Thyroid gland (tissue), 4 donors: ENCODE measurements at places on chromosomes 5 and 9. TPM values are rescaled to one million over a fixed set of nuclear protein-coding genes. Genes with fewer than 3 reads are reported as not detected.

DNA sequence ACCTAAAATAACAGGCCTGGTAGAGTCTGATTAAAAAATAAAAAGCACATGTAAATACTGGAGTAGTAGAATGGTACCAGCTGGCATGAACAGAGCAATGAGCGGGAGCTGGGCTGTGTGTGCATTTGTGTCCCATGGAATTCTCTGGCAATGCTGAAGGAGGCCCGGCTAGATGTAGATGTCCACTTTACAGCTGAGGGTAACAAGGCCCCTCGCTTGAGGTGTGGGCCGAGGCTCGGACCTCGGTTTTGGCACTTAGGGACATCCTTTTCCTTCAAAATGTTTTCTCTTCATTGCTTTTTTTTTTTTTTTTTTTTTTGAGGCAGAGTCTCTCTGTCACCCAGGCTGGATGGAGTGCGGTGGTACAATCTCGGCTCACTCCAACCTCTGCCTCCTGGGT, 1.5 kb upstream of the FGD3 start:
- no peaks in the 10 kb centered on the region for H3K4me1 ChIP-seq
- no peaks in the 10 kb centered on the region for H3K27me3 ChIP-seq
- no peaks in the 10 kb centered on the region for H3K36me3 ChIP-seq
- no peak overlapping the region for H3K4me3 ChIP-seq
- no peak for DNase-seq
- H3K27ac ChIP-seq: no peak overlapping the region

GRCh38 chr5:165627548-165628170, 2122.2 kb downstream of the MAT2B start:
- no peaks in the 10 kb centered on the region for H3K4me1 ChIP-seq
- no peaks in the 10 kb centered on the region for H3K36me3 ChIP-seq
- no peak overlapping the region for H3K4me3 ChIP-seq
- H3K27me3 ChIP-seq: no peaks in the 10 kb centered on the region

GRCh38 chr5:60672693-60673264, 27.2 kb downstream of the DEPDC1B start:
- no peak for DNase-seq
- no peak overlapping the region for H3K27ac ChIP-seq
- no peaks in the 10 kb centered on the region for H3K36me3 ChIP-seq
- no peaks in the 10 kb centered on the region for H3K4me1 ChIP-seq
- H3K27me3 ChIP-seq: no peaks in the 10 kb centered on the region
- no peak overlapping the region for H3K4me3 ChIP-seq

DNA sequence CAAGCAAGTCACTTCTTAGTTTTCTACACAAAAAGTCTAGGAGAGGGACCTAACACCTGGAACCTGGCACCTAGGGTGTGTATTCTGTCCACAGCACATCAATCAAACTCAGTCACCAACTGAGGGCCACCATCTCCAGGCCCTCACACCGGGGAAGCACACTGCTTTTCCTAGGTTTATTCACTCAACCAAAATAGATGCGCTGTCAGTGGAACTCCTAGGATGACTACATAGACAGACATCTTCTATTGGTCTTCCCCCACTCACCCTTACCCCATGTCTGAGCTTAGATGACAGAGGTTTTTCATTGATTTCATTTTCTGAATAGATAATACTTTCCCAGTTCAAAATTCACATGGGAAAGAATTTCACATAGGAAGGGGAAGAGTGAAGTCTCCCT, 59.2 kb downstream of the RNF130 start:
- H3K4me1 ChIP-seq: no peaks in the 10 kb centered on the region
- H3K36me3 ChIP-seq: peaks cover 6% of the 10 kb centered on the region
- no peak for DNase-seq
- H3K27ac ChIP-seq: no peak overlapping the region
- H3K27me3 ChIP-seq: no peaks in the 10 kb centered on the region
- no peak overlapping the region for H3K4me3 ChIP-seq

GRCh38 chr9:127886401-127886972, 9.0 kb upstream of the AK1 start:
- no peak for DNase-seq
- peaks cover 22% of the 10 kb centered on the region for H3K4me1 ChIP-seq
- no peaks in the 10 kb centered on the region for H3K27me3 ChIP-seq
- H3K4me3 ChIP-seq: no peak overlapping the region
- peaks cover 20% of the 10 kb centered on the region for H3K36me3 ChIP-seq
- no peak overlapping the region for H3K27ac ChIP-seq

DNA sequence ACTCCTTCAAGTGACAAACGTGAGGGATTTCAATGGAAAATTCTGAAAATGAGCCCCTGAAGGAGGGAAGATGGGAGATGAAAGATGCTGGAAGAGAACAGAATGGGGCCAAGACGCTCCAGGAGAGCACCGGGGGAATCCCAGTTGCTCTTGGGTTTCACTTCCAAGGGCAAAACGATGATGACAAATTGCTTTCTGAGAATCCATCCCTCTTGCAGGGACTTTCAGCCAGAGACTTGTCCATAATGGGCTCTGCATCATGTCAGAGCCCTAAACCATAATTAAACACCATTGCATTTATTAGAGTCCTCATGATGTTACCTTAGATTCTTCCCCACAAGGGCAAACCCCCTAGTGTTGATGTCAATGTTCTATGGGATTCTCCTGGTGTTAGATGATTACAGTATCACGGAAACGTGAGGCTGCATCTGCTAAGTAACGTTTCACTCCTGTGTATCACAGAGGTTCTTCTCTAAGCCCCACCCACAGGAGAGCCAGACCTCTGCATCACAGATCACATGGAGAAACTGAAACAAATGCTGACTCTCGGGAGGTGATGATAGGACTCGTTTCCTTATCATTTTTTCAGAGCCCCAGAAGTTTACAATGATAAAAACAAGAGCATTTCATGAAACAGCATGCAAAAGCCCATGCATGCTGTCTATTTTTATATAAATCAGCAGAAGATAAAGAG, 114.4 kb downstream of the TENT4A start:
- no peaks in the 10 kb centered on the region for H3K36me3 ChIP-seq
- H3K4me1 ChIP-seq: no peaks in the 10 kb centered on the region
- H3K27me3 ChIP-seq: no peaks in the 10 kb centered on the region

DNA sequence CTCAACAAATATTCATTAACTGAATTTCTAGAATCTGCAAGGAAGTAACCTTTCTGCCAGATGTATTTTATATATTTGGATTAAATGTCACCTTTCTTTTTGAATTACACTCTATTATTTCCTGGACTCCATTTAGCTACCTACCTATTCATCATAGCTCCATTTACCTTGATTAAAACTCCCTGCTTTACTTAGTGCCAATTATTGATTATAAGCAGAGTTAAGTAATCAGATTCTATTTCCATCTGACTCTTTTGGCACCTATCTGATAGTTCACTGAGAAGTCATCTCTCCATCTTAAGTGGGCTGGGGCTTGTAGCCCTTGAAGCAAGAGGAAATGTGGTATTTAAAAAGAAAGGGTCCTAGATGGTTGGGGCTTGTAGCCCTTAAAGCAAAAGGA, 88.6 kb downstream of the TRPM3 start:
- no peaks in the 10 kb centered on the region for H3K27me3 ChIP-seq
- DNase-seq: no peak
- no peak overlapping the region for H3K27ac ChIP-seq
- H3K36me3 ChIP-seq: no peaks in the 10 kb centered on the region
- H3K4me1 ChIP-seq: peaks cover 4% of the 10 kb centered on the region
- no peak overlapping the region for H3K4me3 ChIP-seq

The DNAI1 gene
- total RNA-seq: not detected

GRCh38 chr5:172078726-172079345, 72.4 kb upstream of the FBXW11 start:
- peaks cover 3% of the 10 kb centered on the region for H3K36me3 ChIP-seq
- H3K27me3 ChIP-seq: no peaks in the 10 kb centered on the region
- DNase-seq: peak; percentile 80
- no peak overlapping the region for H3K4me3 ChIP-seq

DNA sequence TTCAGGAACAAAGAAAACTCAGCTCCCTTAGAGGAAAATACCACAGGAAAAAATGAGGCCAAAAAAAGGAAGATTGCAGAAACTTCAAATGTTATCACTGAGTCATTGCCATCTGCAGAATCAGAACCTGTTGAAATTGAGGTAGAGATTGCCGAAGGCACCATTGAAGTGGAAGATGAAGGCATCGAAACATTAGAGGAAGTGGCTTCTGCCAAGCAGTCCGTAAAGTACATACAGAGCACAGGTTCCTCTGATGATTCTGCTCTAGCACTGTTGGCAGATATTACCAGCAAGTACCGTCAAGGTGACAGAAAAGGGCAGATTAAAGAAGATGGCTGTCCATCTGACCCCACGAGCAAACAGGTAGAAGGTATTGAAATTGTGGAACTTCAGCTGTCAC, 30.8 kb upstream of the NIM1K start:
- no peaks in the 10 kb centered on the region for H3K4me1 ChIP-seq
- H3K36me3 ChIP-seq: peaks cover 7% of the 10 kb centered on the region
- H3K4me3 ChIP-seq: no peak overlapping the region
- H3K27me3 ChIP-seq: no peaks in the 10 kb centered on the region

- no peaks in the 10 kb centered on the region for H3K4me1 ChIP-seq
- no peaks in the 10 kb centered on the region for H3K36me3 ChIP-seq
- no peak for DNase-seq
- no peak overlapping the region for H3K4me3 ChIP-seq
- H3K27ac ChIP-seq: no peak overlapping the region
These were observed 130.6 kb upstream of the ANKH start for GRCh38 chr5:15002173-15002572.

GRCh38 chr5:29462241-29462640, 1731.2 kb upstream of the CDH6 start:
- H3K27ac ChIP-seq: no peak overlapping the region
- no peak overlapping the region for H3K4me3 ChIP-seq
- H3K4me1 ChIP-seq: no peaks in the 10 kb centered on the region
- no peak for DNase-seq
- H3K27me3 ChIP-seq: no peaks in the 10 kb centered on the region
